ENCODE measurements at places on chromosomes 2 and 18.
A peak's percentile ranks its signal among the peaks of the same experiment; 100 is the strongest.

DNA sequence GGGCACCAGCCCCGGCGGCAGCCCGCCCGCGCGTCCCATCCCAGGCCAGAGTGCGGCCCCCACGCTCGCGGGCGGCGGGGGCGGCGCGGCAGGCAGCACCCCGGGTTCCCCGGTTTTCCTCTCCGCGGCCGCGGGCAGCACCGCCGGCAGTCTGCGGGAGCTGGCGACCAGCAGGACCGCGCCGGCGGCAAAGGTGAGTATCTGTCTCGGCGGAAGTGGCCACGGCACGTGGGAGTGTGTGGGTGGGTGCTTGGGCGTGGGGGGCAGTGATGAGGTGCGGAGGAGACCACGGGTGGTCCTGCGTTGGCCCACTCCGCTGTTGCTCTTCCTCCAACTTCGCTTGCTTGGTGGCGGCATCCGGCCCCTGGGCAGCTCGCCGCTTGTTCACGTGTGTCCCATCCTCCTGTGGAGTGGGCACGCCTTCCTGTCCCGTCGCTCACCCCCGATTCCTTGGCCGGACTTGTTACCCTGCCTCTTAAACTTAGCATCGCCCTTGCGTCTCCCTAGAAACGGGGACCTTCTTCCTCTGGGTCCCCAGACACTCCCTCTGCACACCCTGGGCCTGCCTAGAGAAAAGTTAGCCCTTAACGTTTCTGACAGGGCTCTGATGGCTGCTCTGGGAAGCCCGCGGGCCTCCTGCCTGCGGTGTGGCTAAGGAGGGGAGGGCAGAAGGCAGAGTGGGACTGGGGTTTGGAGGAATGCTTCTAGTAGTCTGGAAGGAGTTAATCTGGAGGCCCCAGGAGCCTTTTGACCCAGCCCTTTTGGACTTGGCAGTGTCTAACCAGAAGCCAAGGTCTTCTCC lies 1.1 kb downstream of the SH3RF3 start:
- DNase-seq: peak; percentile 4

GRCh38 chr18:62935994-62936393 lies 220.7 kb downstream of the PHLPP1 start:
- no peak for DNase-seq

DNA sequence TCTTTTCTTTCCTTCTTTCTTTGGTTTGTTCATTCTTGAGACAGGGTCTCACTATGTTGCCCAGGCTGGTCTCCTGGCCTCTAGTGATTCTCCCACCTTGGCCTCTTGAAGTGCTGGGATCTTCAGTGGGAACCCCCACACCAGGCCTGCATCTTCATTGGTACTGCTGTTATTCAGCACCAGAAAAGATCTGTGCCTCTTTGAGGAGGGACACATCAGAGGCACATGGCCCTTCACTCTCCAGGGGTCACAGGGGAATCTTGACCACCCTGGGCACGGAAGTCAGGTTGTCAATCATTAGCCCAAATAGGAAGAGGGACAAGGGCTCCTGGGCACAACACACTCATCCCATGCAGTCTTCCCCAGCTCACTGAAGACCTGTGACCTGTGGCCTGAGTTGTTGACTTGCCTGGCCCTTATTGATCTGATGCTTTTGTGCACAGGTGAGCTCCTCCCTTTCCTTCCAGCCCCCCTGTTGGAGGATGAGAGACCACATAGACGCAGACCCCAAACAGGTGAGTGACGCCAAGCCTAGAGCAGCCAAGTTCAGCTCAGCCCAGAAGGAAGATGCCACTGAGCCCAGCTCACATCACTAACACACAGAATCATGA lies 33.0 kb upstream of the ODC1 start:
- no peak for DNase-seq

- no peak for DNase-seq
These were observed 3.2 kb downstream of the GALNT1 start for GRCh38 chr18:35584735-35585134.

DNA sequence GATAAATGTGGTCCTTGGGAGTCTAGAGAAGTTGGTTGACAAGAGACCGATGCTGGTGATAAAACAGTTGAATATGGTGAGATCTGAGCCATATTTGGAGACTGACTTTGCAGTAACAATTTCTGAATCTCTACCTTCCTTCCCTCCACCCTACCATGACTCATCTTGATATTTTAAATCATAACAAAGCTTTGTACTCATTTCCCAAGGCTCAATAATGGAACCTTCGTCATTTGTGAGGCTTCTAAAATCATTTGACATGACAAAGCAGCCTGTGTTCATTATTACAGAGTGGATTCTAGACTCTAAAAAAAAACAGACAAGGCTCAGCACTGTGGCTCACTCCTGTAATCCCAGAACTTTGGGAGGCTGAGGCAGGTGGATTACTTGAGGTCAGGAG lies 38.5 kb upstream of the PDCL3 start:
- no peak for DNase-seq

GRCh38 chr2:217553679-217554078 lies 449.1 kb downstream of the TNS1 start:
- DNase-seq: no peak

- no peak for DNase-seq
These were observed 44.0 kb downstream of the CAPN13 start for GRCh38 chr2:30763151-30763660.

DNA sequence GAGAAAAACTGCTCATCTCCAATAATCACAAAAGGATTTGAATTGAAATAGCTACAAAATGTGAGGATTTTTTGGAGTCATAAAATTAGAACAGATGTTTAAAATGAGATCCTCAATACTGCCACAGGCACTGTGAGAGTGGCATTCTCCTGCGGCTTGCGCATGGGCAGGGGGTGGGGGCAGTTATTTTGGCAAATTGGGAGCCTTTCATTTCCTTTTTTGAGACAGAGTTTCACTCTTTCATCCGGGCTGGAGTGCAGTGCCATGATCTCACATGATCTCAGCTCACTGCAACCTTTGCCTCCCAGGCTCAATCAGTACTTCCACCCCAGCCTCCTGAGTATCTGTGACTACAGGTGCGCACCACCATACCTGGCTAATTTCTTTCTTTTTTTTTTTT lies 42.4 kb downstream of the POMC start:
- DNase-seq: no peak

- no peak for DNase-seq
These were observed 21.1 kb upstream of the EMILIN2 start for GRCh38 chr18:2825613-2826175.

DNA sequence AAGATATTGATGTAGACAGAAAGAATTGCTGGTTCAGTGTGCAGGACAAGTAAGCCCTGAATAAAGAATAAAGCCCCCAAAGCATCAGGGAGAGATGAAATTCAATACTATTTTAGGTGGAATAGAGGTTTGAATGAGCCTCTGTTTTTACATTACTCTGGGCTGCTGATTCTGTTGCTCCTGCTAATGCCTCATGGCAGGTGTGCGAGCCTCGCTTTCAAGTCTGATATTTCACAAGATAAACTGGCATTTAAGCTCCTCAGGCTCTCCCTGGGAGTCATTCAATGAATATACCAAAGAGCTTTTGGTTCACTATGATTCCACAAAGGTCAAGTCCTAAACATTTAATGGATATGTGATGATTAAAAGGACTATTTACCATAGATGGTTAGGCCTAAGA lies 601.0 kb upstream of the SLC39A10 start:
- DNase-seq: no peak

DNA sequence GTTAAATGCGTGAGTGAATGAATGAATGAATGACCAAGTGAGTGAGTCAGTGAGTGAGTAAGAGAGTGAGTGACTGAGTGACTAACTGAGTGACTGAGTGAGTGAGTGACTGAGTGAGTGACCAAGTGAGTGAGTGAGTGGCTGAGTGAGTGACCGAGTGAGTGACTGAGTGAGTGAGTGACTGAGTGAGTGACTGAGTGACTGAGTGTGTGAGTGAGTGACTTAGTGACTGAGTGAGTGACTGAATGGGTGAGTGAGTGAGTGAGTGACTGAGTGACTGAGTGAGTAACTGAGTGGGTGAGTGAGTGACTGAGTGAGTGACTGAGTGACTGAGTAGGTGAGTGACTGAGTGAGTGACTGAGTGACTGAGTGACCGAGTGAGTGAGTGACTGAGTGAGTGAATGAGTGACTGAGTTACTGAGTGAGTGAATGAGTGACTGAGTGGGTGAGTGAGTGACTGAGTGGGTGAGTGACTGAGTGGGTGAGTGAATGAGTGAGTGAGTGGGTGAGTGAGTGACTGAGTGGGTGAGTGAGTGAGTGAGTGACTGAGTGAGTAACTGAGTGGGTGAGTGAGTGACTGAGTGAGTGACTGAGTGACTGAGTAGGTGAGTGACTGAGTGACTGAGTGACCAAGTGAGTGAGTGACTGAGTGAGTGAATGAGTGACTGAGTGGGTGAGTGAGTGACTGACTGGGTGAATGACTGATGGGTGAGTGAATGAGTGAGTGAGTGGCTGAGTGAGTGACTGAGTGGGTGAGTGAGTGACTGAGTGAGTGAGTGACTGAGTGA lies 11.3 kb downstream of the MAL start:
- no peak for DNase-seq

GRCh38 chr2:147888680-147889079 lies 43.9 kb downstream of the ACVR2A start:
- no peak for DNase-seq

DNA sequence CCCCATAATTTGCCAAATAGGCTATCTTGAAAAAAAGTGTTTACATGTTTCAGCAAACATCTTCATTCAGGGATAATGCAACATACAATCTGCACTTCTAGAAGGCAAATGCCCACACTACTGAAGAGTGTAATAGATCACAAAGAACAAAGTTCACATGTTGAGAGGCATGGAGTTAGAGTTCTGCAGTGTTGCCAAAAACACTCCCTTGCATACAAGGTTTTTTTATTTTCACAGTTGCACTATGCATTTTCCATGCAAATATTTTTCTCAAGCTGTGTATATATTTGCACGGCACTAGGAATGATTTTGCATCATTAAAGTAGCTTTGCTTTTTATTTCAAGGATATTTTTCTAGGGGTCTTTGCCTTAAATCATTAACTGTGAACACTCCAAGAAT lies 409.9 kb downstream of the THSD7B start:
- no peak for DNase-seq

- no peak for DNase-seq
These were observed 45.3 kb downstream of the FRZB start for GRCh38 chr2:182821182-182821581.

GRCh38 chr2:29106256-29106655 lies 9.0 kb upstream of the CLIP4 start:
- DNase-seq: no peak

- DNase-seq: no peak
These were observed 242.6 kb upstream of the THSD7B start for GRCh38 chr2:136522724-136523123.

- DNase-seq: no peak
These were observed 235.7 kb downstream of the AGAP1 start for GRCh38 chr2:235729557-235729947.

Measured in CD4-positive, alpha-beta T cell treated with Interleukin-21 for 1 hour (primary cell).